ENCODE measurements at places on chromosomes 2 and 18.
A peak's percentile ranks its signal among the peaks of the same experiment; 100 is the strongest.

GRCh38 chr2:9819551-9819950, 23.7 kb upstream of the TAF1B start:
- DNase-seq: no peak

DNA sequence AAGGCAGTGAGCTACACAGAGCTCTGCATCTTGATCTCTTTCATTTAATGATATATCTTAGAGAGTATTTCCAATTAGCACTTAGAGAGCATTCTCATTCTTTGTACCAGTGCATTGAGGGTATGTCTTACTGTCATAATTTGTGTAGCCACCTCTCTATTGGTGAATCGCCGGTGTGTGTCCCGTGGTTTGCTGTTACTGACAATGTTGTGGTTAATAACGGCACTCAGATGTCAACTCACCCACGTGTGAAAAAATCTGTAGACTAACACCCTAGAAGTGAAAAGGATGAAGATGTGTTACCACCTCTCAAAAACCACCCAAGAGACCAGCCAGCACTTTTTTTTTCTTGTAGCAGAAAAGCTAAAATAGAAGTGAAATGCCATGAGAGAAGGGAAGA, 37.1 kb downstream of the TEX51 start:
- no peak for DNase-seq

DNA sequence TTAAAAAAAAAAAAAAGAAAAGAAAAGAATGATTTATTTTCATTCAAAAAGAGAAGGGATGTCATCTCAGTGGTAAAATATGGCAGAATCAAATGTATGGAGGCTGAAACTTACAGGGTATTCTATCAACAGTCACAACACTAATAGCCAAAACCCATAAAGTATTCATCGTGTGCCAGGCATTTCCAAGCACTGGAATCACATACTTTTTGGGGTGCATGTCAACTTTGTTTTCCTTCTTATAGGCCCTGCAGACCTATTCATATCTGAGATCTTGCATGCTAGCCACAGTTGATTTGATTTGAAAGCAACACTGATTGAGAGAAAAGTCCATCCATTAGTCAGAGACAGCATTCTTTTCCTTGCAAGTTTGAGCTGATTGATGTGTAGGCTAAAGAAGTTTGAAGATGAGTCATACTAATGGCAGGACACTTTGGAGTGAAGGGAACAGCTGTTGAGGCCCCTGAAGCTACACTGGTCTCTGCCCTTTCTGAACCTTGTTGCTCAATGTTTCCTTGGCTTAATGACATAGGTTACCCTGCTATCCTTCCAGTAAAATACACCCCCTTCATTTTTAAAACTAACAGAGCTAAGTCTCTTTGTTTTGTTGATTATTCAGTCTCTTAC, 22.0 kb downstream of the KATNAL2 start:
- no peak for DNase-seq

- DNase-seq: no peak
These were observed 40.4 kb upstream of the MRPL33 start for GRCh38 chr2:27730980-27731691.

- DNase-seq: no peak
These were observed 27.8 kb upstream of the C2orf74 start for GRCh38 chr2:61134141-61134540.

GRCh38 chr2:221527776-221528309, 44.3 kb downstream of the EPHA4 start:
- DNase-seq: no peak

DNA sequence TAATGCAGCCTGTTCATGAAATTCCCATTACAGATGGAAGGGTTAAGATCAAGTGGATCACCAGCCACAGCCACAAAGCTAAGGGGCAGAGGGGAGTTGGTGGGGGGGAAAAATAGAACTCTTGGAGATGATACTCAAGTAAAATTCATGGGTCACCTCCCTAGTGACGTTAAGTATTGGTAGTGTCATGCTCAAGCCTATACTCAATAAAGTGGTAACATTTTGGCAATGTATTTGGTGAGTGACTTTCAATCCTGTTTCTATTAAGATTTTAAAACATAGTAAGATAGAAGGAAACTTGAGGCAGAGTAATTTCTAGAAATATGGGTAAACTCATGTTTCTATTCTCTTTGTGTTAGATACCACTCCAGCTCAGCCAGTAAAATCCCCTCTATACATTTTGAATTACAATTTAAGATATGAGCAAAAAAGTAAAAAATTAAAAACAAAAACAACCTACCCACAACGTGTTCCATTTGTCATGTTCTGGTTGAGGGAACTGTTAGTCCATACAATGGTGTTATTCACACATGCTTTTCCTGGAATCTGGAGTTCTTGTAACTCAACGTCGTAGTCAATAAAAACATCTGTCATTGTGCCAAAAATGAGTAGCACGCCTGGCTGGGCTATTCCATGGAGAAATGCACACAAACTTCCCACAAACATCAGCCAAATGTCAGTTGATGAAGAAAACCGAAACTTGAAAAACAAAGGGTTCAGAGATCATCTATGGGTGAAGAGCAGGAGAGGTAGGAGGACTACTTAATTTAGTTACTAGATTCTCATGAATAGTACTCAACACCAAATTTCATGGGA, 18.1 kb downstream of the ABCB11 start:
- DNase-seq: no peak

DNA sequence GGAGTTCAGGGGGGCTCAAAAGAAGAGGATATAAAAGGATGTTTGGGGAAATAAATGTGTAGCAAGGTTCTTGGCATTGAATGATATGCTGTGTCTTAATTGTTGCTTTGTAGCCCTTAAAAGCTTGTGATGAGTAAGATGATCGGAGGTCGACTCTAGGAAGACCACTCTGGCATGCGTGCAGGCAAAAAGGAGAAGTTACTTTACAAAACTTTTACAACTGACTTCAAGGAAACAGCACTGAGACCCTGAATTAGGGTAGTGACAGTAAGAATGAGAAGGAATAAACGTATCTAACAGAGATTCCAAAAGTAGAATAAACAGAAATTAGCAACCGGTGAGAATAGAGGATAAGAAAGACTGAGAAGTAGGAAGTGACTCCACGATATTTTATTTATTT, 228.7 kb upstream of the TANK start:
- no peak for DNase-seq

DNA sequence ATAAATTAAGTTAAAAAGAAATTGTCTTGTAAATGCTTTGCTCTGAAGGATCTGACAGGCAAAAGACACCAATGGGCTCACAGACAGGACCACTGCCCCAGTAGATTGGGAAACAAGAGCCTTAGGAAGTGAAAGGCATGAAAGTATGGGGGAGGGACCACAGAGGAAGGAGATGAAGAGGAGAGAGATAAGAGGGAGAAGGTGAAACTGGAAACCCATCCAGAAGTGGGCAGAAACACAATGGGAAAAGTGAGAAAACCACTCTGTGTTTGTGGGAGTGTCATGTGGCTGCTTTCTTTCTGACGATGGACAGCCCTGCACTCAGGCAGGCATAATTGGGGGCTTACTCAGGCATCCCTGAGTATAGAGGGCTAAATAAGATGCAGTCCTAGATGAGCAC, 101.5 kb upstream of the STON1 start:
- DNase-seq: no peak

GRCh38 chr2:163155279-163155883, 316.8 kb upstream of the KCNH7 start:
- DNase-seq: peak; percentile 18

GRCh38 chr2:1891971-1892486, 147.7 kb upstream of the PXDN start:
- no peak for DNase-seq

DNA sequence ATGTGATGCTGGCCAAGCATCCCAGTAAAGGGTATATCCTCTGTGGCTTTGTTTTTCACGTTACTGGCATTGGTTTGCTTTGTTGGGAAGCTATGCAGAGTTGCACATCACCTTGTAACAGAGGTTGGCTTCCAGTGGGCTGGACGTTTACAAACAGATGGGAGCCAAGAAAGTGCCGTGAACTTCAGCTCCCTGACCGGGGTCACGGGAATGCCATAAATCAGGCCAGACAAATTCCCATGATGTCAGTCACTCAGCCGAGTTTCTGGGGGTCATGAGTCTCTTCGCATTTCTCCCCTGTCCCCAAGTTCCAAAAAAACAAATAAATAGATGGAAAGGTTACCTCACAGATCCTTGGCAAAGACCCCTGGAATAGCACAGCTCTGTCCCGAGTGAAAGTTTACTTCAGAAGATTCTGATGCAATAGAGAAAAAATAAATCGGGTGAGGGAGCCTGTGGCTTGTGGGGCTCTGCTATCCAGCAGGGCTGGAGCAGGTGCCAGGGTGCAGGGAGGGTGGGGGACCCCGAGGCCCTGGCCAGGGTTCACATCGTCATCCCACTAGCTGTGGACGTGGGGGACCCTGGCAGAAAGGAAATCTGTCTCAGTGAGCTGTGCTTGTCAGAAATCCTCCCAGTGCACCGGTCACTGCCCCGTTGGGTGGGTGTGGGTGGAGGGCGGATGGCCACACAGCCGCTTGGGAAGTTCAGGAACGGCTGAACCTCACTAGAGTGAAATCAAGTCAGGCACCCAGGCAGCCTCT, 27.8 kb downstream of the TWIST2 start:
- no peak for DNase-seq

- DNase-seq: no peak
These were observed 1.1 kb upstream of the ONECUT2 start for GRCh38 chr18:57433934-57434535.

DNA sequence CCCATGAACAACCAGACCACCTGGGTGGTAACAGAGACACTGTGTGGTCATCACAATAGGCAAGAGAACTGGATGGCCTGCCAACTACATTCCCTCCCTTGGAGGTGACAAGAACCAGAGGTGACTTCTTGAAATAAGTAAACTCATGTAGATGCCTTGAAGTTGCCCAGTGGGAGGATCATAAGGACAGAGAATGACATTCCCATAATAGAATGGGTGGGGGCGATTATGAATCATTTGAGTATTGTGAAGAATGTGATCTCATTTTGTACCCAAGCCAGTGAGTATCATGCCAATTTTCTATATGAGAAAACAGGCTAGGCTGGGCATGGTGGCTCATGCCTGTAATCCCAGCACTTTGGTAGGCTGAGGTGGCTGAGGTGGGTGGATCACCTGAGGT, 211.4 kb upstream of the GYPC start:
- DNase-seq: no peak

- no peak for DNase-seq
These were observed 191.0 kb downstream of the HRH4 start for GRCh38 chr18:24651434-24651833.

DNA sequence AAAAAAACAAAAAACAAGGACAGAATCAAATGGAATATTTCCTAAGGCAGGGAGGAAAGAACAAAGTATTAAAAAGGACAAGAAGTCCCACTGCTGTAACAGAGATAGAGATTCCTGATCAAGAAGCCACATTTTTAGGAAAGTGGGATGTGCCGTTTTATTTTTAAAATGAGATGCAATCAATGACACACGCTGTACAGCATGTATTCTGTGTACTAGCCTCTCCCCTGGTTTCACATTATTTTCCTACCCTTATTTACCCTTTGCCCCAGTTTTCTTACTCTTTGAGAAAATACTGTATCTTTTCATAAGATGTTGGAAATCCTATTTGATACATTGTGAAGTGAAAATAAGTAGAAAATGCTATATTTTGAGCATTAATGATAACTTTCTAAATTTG, 45.8 kb downstream of the E2F6 start:
- no peak for DNase-seq

- DNase-seq: no peak
These were observed 155.6 kb upstream of the HAAO start for GRCh38 chr2:42947809-42948600.
